Amygdala (tissue), 56 donors: ENCODE measurements at places on chromosomes 7 and 10.

DNA sequence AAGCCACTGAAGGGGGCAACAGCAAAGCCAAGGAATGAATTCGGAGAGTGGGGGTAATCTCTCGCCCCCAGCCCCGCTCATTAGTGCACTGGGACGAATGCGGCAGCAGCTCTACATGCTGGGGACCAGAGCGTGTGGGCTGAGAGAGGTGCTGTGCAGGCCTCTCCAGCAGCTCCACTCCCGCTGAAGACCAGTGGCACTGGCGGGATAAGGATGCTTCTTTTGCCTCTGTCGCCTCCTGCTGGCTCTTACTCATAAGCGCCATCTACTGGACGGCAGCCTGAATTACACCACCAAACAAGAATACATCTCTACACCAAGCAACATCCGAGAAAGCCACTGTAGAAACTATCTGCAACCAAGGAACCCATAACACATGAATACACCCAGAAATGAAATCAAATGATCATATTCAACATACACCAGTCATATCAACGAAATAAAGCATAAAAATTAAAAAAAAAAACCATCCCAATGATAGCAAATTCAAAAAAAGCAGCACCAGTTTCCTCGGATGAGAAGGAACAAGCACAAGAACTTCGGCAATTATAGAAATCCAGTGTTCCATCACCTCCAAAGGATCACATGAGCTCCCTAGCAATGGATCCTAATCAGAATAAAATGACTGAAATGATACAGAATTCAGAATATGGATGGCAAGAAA, 79.0 kb upstream of the TMEM168 start:
- no peak for DNase-seq

DNA sequence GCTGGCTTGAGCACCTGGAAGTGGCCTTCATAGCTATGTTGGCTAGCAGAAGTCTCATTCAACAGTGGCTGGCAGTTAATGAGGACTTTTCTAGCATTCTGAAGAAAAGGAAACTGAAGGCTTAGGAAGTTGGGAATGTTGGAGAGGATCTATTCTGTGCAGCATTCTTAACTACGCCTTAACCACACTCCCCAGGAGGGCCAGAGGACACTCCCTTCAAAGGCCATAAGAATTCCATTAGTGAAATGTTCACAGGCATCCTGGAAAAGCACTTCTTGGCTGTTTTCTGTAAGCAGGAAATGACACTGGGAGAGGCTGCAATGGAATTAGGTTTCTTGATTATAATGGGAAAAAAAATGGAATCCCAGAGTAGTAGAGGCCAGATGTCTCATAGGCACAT, 188.9 kb downstream of the ARHGAP12 start:
- no peak for DNase-seq

DNA sequence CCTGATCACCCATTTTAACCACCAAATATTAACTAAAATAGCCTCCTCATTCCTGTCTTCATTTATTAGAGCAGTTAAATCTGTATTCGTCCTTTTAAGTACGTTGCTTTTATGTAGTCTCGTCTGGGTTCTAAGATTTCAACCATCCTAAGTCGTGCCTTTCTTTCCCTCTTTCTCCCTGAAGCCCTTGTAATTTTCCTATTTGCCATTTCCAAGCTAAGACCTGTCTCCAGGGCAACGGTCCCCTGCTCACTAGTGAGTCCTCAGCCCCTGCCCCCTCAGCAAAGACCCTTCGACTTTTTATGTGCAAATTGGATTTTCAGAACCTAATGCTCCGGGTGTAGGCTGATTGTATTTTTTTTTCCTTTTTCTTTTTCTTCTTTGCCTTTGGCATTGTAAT, 16.1 kb upstream of the MEST start:
- no peak for DNase-seq

DNA sequence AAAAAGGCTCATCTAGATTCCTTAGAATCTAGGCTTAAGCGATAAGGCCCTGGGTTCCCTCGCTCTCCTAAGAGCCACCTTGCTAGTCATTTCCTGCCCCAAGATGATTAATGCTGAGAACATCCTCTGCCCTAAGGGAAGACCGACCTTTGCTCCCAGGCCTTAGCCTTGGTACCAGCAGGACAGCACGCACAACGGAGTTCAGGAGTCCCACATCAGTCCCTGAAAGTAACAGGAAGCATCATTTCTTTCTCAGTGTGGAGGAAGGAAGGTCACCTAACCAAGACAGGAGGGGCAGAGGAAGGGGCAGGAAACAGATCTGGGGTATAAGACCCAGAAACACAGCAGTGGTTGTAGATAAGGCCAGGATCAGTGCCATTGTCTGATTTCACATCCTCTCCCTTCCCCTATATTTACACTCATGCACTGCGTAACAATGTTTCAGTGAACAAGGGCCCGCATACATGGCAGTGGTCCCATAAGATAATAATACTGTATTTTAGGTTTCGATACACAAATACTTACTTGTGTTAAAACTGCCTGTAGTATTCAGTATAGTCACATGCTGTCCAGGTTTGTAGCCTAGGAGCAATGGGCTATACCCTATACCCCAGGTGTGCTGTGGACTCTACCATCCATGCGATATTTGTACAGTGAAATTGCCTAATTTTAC, 8.1 kb upstream of the FAM107B start:
- no peak for DNase-seq

- no peak for DNase-seq
Measured at GRCh38 chr7:33674804-33675411, 230.4 kb upstream of the BMPER start.

GRCh38 chr10:131010965-131011575, 300.5 kb downstream of the TCERG1L start:
- no peak for DNase-seq

DNA sequence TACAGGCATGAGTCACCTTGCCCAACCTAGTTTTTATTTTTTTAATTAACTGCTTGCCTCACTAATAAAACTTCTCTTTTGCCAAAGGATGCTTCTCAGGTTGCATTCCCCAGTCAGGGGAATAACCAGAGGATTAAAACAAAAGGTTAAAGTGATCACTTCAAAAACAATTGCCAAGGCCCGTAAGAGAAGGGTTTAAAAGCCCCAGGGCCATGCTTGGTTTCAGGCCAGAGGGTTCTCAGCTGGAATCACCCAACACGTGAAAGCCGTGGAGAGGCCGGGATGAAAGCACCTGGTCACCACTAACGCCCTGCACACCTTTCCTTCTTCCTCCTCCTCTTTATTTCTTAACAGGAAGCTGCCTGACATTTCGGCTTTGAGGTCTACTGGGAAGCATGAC, 587.5 kb downstream of the PTPRN2 start:
- no peak for DNase-seq

- DNase-seq = no peak
Measured at GRCh38 chr7:51045319-51046102, 262.8 kb upstream of the GRB10 start.

DNA sequence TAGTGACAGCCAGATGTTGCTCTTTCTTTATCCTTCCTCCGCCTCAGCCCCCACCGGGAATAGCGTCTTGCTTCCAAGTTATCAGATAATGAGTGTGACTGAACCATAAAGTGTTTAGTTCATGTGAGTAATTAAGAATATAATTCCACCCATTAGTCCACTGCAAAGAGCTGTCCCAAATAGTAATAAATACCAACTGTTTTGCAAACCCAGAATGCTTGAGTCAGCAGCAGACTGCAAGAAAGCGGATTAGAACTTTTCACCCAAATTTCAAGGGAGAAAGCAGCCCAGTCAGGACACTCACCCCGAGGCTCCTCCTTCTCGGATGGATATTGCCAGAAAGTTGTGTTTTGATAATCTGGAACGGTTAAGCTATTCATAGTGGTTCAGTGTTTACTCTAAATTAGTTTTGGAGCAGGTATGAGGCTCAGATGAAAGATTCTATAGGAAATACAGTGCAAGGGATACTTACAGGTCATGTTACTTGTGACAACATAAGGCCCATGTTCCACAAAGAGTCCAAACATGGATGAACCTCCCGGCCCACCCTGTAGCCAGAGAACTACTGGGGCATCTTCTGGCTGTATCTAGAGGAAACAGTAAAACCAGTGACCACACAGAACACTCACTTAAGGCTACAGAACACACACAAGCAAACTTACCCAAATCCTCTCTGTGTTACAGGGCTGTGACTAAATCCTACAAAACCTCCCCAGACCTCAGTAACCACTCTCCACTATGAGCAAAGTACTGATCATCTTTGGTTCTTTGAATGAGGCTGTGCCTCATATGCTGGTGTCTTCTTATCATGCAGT, 50.5 kb downstream of the CPVL start:
- no peak for DNase-seq

DNA sequence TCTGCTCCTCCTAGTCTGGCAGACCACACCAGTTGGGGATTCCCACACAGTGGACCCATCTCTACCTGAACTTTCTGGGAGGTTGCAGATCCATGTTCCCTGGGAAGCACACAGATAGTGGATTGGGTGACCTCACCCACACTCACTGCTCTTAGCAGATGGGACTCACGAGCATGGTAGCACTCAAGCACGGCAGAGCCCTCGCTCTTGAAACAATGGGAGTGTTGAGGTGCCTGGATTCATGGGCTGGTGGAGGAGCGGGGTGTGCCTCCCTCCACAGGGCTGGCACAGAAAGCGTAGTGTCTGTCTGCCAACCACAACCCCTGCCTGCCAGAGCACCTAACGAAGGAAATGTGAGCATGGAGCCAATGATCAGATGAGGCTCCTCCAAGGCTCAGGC, 568.0 kb downstream of the POM121L12 start:
- no peak for DNase-seq

DNA sequence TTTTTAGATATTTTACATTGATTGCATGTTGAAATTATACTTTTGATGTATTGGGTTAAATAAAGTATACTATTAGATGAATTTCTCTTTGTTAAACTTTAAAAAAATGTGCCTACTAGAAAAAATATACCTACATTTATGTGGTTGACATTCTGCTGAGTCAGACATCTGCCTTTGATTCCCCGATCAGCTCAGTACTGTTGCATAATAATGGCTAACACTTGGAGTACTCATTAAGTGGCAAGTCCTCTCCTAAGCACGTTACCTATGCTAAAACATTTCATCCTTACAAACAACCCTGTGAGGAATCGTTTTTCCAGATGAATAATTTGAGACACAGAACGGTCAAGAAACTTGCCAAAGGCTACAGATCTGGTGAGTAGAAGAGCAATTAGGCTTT, 14.0 kb upstream of the SEM1 start:
- no peak for DNase-seq

DNA sequence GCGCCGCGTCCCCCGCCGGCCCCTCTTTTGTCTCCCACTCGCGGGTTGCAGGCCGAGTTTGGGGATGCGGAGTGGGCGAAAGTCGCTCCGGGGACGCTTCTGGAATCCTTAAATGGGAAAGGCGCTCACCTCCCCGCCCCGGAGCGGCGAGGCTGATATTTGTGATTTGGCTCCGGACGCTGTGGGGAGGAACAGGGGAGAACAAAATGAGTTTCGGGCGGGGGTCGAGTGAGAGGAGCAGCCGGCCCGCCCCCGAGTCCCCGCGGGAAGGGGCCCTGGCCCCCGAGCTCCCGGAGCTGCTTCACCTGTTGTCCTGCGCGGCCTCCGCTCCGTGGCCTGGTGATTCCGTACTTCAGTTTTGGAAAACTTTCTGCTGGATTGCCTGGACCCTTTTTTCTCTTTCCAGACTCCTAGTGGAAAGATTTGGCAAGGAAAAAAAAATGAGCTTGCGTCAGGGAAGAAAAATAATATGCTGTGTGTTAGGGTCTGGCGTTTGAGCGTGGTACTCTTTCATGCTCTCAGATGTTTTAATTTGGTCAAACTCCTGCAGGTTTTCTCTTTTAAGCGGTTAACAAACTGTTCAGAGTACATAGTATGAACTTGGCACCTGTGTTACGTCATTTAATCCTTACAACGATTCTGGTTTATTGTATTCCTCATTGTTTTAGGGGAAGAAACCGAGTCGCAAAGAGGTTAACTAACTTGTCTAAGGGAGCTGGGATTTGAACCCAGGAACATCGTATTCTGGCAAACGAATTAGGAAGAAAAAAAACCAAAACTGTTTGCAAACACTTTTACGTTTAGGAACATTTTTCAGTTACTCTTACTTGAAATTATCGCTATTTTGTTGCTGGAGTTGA, 924 bp downstream of the BMPR1A start:
- peak; percentile 3 for DNase-seq

DNA sequence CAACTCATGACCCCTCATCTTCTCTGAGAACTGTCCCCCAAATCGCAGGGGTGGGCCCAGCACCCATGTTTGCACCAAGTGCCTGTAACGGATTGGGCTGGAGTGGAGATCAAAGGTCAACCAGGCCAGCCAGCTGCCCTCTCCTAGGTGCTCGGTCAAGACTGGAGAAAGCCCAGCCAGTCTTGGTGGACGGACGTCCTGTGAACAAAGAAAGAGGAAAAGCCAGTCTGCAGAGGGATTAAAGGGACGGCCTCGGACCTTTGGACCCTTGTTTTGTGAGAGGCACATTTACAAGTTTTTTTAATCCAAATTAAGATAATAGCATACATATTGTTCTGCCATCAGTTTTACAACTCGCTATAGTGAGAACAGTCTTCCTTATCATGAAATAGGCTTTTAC, 31.7 kb upstream of the GALNTL5 start:
- DNase-seq = no peak

- DNase-seq = no peak
Measured at GRCh38 chr10:15096661-15097010, 519 bp upstream of the RPP38 start.

DNA sequence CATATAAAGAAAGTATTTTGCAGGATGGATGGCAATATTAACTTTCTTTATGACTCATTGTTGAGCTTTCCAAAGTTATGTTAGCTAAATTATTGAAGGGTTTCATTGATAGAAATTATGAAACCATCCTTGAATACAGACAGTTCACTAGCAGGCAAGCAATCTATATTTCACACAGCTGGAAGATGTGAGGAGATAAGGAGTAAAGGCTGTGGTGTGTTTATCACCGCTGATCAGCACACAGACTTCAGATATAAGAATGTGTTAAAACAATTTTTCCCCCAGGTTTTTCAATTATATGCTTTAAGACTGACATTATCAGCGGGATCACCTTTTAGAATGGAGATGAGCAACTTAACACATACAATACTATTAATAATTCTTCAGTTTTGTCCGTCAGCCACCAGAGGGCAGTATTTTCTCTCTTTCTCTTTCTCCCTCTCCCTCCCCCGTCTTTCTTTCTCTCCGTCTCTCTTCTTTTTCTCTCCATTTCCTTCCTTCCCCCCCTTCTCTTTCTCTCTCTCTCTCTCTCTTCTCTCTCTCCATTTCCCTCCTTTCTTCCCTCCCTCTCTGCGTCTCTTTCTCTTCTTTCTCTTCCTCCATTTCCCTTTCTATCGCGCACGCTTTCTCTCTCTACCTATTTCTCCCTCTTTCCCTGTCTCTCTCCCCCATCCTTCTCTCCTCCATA, 62.9 kb upstream of the FAM171A1 start:
- DNase-seq = no peak

- no peak for DNase-seq
Measured at GRCh38 chr7:79854621-79855020, 280.0 kb upstream of the GNAI1 start.

GRCh38 chr10:80730522-80730921, 192.8 kb downstream of the SH2D4B start:
- no peak for DNase-seq

DNA sequence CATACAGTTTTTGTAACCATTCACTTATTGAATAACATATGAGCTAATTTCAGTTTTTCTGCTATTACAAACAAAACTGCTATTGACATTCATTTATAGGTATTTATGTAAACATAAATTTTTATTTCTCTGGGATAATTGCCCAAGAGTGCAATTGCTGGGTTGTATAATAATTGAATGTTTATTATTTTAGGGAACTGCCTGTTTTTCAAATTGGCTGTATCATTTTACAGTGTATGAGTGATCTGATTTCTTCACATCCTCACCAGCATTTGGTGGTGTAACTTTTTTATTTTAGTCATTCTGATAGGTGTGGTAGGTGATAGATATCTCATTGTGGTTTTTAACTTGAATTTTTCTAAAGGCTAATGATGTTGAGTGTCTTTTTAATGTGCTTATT, 26.4 kb downstream of the KIF11 start:
- no peak for DNase-seq
